ENCODE measurements at places on chromosomes 6 and 20. TPM values are rescaled to one million over a fixed set of nuclear protein-coding genes. Genes with fewer than 3 reads are reported as not detected.

The TRIM10 gene
- not detected for total RNA-seq

The REM1 gene
- not detected for total RNA-seq

The SNX5 gene
- 132 TPM for total RNA-seq

The SUMO4 gene
- not detected for total RNA-seq

The POPDC3 gene
- 161 TPM for total RNA-seq

The BANF2 gene
- total RNA-seq, result not detected

The ATP6V1G2 gene
- 0.64 TPM for total RNA-seq

DNA sequence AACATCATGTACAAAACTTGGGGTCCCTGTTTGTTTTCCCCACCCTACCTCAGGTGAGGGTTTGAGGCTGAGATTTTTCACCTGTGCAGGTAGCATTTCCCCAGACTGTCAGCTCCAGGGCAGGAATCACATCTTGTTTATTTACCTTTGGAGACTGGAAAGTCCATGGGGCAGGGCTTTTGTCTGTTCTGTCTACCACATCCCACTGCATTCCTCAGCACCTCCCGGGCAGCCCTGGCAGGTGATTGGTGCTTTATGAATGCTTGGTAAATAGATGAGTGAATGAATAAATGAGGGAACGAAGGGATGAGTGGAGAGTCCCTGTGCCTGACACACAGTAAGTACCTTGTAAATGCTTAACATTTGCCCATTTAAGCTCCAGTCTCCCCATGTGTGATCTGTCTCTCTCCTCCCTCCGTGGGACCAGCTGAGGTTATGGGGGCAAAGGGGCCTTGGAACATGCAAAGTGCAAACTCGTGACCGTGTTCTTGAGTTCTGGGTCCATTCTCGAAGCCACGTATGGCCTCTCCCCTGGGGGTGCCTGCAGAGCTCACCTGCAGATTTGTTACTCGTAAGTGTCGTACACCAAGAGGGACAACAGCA lies 69.7 kb upstream of the PMEPA1 start:
- peak; percentile 59 for DNase-seq

GRCh38 chr6:112802144-112802543 lies 455.0 kb downstream of the RFPL4B start:
- DNase-seq, result no peak

- DNase-seq, result no peak
These were observed 151.0 kb downstream of the ADAT2 start for GRCh38 chr6:143299253-143300166.

All from Caki2 (cell line).